ENCODE measurements at places on chromosomes 6 and 20.

GRCh38 chr6:92479831-92480230 is 939.5 kb downstream of the EPHA7 start:
- no peak for DNase-seq

- no peak for DNase-seq
Measured at GRCh38 chr20:16201191-16201590, 372.1 kb downstream of the KIF16B start.

GRCh38 chr20:61444637-61445036 is 192.6 kb downstream of the CDH4 start:
- no peak for DNase-seq

DNA sequence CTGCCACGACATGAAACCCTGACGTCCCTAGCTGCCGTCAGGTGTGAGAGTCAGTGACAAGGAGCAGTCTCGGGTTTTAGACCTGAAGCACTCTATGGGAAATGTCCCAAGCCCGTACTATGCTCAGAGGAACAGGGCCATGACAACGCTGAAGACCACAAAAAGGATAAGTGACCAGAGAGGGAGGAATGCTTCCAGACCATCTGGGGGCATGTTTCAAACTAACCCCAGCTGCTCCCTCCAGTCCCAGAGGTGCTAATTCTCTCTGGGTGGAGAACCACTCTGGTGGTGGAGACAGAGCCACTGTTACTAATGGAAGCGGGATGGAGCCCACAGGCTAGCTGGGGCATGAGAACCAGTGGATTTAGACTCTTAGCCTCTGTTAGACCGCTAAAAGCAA is 8.7 kb downstream of the AURKA start:
- no peak for DNase-seq

GRCh38 chr6:43803055-43803782 is 33.2 kb downstream of the VEGFA start:
- peak; percentile 31 for DNase-seq

DNA sequence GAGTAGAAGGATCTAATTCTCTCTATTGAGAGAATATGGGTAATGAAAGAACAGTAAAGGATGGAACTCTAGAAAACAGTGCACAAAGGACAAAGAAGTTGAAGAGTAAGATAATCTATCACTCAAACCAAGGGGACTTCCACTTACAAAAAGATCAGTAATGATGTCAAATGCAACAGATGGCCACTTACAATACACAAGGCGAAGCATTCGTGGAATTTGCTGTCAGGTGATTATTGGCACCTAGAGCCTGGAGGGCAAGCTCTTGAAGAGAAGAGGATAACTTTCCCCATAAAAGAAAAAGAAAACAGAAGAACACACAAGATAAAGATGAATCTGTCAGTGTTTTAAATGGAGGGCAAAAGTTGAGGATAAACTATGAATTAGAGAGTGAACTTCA is 256.0 kb upstream of the TCF21 start:
- no peak for DNase-seq

GRCh38 chr6:95601133-95601532 is 23.8 kb downstream of the MANEA start:
- peak; percentile 67 for DNase-seq

Measured in EH (cell line).